Activated CD4-positive, alpha-beta memory T cell treated with anti-CD3 and anti-CD28 coated beads, Interleukin-2, amount 10 ng/mL, durations not matched to agents 7 days and 5 days (primary cell): ENCODE measurements at places on chromosomes 5 and 9. TPM values are rescaled to one million over a fixed set of nuclear protein-coding genes. Genes with fewer than 3 reads are reported as not detected.

The PCDHB10 gene
- total RNA-seq = not detected

The IL3 gene
- total RNA-seq = 1.6 TPM

The PRPF4 gene
- total RNA-seq = 28.2 TPM

The CCNI2 gene
- total RNA-seq = 6.4 TPM

DNA sequence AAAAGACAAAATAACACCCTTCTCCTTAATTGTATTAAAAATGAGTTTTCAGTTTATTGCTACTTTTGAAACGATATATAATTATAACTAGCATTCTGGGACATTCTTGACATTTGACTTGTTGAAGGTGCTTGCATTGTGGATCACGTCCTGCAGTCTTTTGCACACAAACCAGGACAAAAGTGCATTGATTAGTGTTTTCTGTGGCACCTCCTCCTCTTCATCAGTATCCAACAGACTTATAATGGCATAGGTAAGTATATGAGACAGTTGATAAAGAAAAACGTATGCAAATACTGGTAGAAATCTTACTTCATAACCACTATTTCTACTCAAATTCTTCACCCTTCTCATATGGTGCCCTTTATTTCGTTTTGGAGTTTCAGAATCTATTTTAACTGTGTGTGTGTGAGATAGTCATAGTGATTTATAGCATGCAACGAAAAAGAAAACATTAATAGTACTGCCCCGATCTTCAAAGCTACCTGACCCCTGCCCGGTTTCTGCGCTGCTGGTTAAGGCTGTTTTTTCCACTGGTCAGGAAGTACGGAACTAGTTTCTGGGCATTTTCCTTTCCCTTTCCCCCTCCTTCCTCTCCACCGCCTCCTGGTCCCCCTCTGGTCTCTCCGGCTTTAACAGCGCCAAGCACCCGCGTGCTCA is 639 bp upstream of the RASA1 start:
- no peak for DNase-seq

The ARHGEF28 gene
- total RNA-seq = not detected

- no peak for DNase-seq
These were observed 260.7 kb upstream of the KCNN2 start for GRCh38 chr5:114101153-114101552.
